ENCODE measurements at places on chromosomes 5 and 9.

- no peak overlapping the region for H3K27ac ChIP-seq
- DNase-seq, result no peak
- no peaks in the 10 kb centered on the region for H3K27me3 ChIP-seq
- H3K4me3 ChIP-seq, result no peak overlapping the region
Observed at GRCh38 chr5:5291357-5291756, 131.1 kb upstream of the ICE1 start.

DNA sequence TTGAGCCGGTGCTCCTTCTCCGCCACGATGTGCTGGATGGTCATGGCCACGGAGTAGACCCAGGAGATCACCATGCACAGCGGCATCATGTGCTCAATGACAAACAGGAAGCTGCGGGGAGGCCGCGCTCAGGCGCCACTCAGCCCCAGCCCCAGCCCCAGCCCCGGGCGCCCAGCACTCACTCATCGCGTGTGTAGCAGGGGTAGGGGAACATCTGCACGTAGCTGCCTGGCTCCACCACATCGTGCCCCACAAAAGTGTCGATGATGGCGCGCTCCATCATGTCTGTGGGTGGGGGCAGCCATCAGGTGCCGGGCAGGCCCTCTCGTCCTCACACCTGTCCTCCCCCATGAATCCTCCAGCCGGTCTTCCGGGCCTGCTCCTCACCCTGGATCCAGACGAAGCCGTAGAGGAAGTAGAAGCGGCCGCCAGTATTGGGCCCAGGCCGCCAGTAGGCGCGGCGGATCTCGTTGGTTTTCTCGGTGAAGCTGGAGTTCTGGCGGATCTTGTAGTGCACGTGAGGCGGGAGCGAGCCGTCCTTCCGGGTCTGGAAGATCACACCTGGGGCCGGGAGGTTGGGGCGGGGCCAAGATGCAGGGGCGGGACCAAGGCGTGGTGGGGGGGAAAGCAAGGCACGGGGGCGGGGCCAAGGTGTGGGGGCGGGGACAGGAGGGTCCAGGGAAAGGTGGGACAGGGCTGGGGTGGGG lies 10.1 kb downstream of the ABCA2 start:
- DNase-seq, result no peak
- no peak overlapping the region for H3K4me3 ChIP-seq
- H3K4me1 ChIP-seq, result peaks cover 13% of the 10 kb centered on the region
- H3K36me3 ChIP-seq, result no peaks in the 10 kb centered on the region
- H3K27me3 ChIP-seq, result no peaks in the 10 kb centered on the region

DNA sequence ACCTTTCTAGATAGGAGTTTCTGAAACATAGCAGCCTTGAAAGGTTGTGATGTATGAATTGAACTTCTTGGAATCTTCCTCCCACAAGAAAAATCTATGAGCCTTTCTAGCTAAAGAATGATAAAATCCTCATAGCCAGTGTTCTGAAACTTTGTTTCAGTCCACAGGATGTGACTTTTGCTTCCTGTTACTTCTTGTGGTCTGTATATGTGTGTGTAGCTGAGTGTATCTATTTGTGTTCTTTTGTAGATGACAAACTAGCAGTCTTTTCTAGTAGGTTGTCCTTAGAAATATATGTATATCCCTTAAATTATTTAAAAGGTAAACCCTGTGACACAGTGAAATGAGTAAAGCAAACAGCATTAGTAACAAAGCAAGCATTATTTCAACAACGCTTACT lies 188.8 kb downstream of the MRPS30 start:
- no peak for DNase-seq
- no peaks in the 10 kb centered on the region for H3K27me3 ChIP-seq
- no peak overlapping the region for H3K27ac ChIP-seq
- H3K36me3 ChIP-seq, result no peaks in the 10 kb centered on the region
- H3K4me1 ChIP-seq, result no peaks in the 10 kb centered on the region

DNA sequence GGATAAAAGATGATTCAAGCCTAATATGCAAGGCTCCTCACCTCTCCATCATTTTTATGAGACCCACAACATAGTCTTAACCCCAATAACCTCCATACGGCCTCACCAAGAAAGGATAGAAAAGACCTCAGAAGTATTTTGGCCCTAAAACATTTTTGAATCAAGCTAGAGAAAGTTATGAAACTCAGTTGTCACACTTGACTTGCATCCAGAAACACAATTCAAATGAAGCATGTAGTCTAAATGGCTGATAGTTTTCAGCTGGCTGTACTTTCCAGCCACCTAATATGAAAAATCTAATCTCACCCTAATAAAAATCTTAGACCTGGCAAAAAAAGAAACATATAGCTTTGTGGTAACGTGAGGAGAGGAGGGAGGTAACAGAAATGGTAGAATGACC lies 116.1 kb downstream of the ARL15 start:
- no peak for DNase-seq
- H3K4me3 ChIP-seq, result no peak overlapping the region
- peak overlapping the region; percentile 11 for H3K27ac ChIP-seq
- no peaks in the 10 kb centered on the region for H3K27me3 ChIP-seq
- H3K4me1 ChIP-seq, result no peaks in the 10 kb centered on the region

- peak within 1 kb of the TSS; percentile 90 for H3K27ac ChIP-seq
- H3K4me3 ChIP-seq, result peak within 1 kb of the TSS; percentile 69
- peak; percentile 91 for DNase-seq
- H3K36me3 ChIP-seq, result no peaks in the 10 kb centered on the region
- H3K27me3 ChIP-seq, result no peaks in the 10 kb centered on the region
Observed at GRCh38 chr5:145936401-145937131, at the start of gene SH3RF2. Gene SH3RF2, plus strand, starts transcription at chr5:145936578. Its CDS starts 1,351 bp downstream, at chr5:145937929.

- peak overlapping the region; percentile 57 for H3K4me3 ChIP-seq
- H3K4me1 ChIP-seq, result peaks cover 8% of the 10 kb centered on the region
- H3K27ac ChIP-seq, result peak overlapping the region; percentile 77
- peaks cover 12% of the 10 kb centered on the region for H3K27me3 ChIP-seq
- DNase-seq, result no peak
- H3K36me3 ChIP-seq, result no peaks in the 10 kb centered on the region
Observed at GRCh38 chr9:79569814-79570447, 1.8 kb upstream of the TLE4 start.

- no peak for DNase-seq
- H3K36me3 ChIP-seq, result no peaks in the 10 kb centered on the region
- H3K27ac ChIP-seq, result no peak overlapping the region
- peaks cover 96% of the 10 kb centered on the region for H3K4me1 ChIP-seq
Observed at GRCh38 chr9:134385915-134386314, 59.7 kb downstream of the RXRA start.

- H3K27me3 ChIP-seq, result no peaks in the 10 kb centered on the region
- no peak overlapping the region for H3K27ac ChIP-seq
- no peak overlapping the region for H3K4me3 ChIP-seq
- DNase-seq, result no peak
- no peaks in the 10 kb centered on the region for H3K36me3 ChIP-seq
- H3K4me1 ChIP-seq, result no peaks in the 10 kb centered on the region
Observed at GRCh38 chr9:84251921-84252320, 88.6 kb downstream of the SLC28A3 start.

GRCh38 chr5:37685211-37685610 lies 154.6 kb downstream of the GDNF start:
- H3K27me3 ChIP-seq, result no peaks in the 10 kb centered on the region
- no peak overlapping the region for H3K27ac ChIP-seq
- no peak overlapping the region for H3K4me3 ChIP-seq
- no peaks in the 10 kb centered on the region for H3K4me1 ChIP-seq
- no peaks in the 10 kb centered on the region for H3K36me3 ChIP-seq

DNA sequence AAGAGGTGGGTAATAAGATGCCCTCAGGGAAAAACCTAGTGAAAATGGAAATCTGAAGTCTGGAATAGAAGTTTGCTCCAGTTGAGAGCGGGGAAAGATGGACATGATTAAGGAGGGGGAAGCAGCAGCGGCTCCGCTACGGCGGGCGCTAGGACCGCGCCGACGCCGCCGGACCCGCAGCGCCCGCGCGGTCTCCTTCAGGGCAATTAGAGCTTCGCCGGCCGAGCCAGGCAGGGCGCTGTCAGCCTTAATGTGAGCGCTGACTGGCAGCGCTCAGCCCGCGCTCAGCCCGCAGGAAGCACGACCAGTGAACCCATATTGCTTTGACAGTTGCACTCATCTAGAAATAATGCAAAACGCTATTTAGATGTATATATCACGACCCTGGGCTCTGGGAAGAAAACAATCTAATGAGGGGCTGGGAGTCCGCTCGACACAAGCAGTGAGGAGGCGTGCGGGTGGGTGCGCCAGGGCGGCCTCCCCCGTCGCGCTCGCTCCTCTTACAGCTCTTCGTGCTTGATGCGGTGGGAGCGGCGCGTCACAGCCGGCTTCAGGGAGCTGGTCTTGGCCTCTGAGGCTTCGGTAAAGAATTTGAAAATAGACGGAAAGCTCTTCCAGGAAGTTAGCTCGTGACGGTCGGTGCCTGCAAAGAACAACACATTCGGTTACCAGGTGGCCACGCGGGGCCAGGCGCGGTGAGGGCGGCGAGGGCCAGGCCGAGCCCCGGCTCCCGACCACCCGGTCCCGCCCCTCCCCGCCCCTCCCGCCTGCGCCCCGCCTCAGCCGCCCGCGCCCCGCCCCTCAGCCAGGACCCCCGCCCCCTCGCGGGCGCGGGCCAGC lies 37.7 kb downstream of the NR2F1 start:
- DNase-seq, result peak; percentile 67
- peak overlapping the region; percentile 67 for H3K27ac ChIP-seq

GRCh38 chr5:19258686-19259085 lies 729.3 kb downstream of the CDH18 start:
- no peak overlapping the region for H3K27ac ChIP-seq
- no peak overlapping the region for H3K4me3 ChIP-seq
- no peaks in the 10 kb centered on the region for H3K4me1 ChIP-seq
- DNase-seq, result no peak

Measured in transverse colon (tissue), 4 donors.